ENCODE measurements at places on chromosomes 7 and 10. TPM values are rescaled to one million over a fixed set of nuclear protein-coding genes. Genes with fewer than 3 reads are reported as not detected.

PIK3AP1 gene
- total RNA-seq, result 6.9 TPM

PIK3CG gene
- total RNA-seq, result 1.6 TPM

PPP1R3A gene
- total RNA-seq, result 116 TPM

CCDC7 gene
- 19.0 TPM for total RNA-seq

GRM3 gene
- total RNA-seq, result not detected

EPO gene
- total RNA-seq, result not detected

ACTR3C gene
- total RNA-seq, result 2.9 TPM

OR2A12 gene
- total RNA-seq, result not detected

BET1 gene
- total RNA-seq, result 12.6 TPM

TAS2R4 gene
- total RNA-seq, result 0.32 TPM

LRIT1 gene
- 0.13 TPM for total RNA-seq

ACTL6B gene
- not detected for total RNA-seq

TMEM270 gene
- total RNA-seq, result not detected

C7orf57 gene
- total RNA-seq, result not detected

PRPS1L1 gene
- total RNA-seq, result not detected

CPSF4 gene
- 19.9 TPM for total RNA-seq

C10orf143 gene
- total RNA-seq, result 2.2 TPM

LRRC17 gene
- 1.0 TPM for total RNA-seq

JCAD gene
- total RNA-seq, result 25.5 TPM

SPDYE11 gene
- total RNA-seq, result not detected

CRTAC1 gene
- total RNA-seq, result 1.0 TPM

SUGCT gene
- total RNA-seq, result 8.4 TPM

NSMCE4A gene
- total RNA-seq, result 23.7 TPM

NUP205 gene
- total RNA-seq, result 13.0 TPM

HMX3 gene
- total RNA-seq, result not detected

PNLIP gene
- total RNA-seq, result not detected

FAM25A gene
- total RNA-seq, result not detected

METTL27 gene
- 0.43 TPM for total RNA-seq

GHRHR gene
- total RNA-seq, result not detected

ATOH7 gene
- total RNA-seq, result not detected

GIMAP2 gene
- total RNA-seq, result 4.7 TPM

TBX20 gene
- total RNA-seq, result 124 TPM

MRLN gene
- not detected for total RNA-seq

CUZD1 gene
- total RNA-seq, result 0.11 TPM

LCOR gene
- 16.9 TPM for total RNA-seq

All from Right ventricle myocardium superior (tissue), 1 donor.